Heart left ventricle (tissue), 16 donors: ENCODE measurements at places on chromosomes 5 and 9. TPM values are rescaled to one million over a fixed set of nuclear protein-coding genes. Genes with fewer than 3 reads are reported as not detected.

DNA sequence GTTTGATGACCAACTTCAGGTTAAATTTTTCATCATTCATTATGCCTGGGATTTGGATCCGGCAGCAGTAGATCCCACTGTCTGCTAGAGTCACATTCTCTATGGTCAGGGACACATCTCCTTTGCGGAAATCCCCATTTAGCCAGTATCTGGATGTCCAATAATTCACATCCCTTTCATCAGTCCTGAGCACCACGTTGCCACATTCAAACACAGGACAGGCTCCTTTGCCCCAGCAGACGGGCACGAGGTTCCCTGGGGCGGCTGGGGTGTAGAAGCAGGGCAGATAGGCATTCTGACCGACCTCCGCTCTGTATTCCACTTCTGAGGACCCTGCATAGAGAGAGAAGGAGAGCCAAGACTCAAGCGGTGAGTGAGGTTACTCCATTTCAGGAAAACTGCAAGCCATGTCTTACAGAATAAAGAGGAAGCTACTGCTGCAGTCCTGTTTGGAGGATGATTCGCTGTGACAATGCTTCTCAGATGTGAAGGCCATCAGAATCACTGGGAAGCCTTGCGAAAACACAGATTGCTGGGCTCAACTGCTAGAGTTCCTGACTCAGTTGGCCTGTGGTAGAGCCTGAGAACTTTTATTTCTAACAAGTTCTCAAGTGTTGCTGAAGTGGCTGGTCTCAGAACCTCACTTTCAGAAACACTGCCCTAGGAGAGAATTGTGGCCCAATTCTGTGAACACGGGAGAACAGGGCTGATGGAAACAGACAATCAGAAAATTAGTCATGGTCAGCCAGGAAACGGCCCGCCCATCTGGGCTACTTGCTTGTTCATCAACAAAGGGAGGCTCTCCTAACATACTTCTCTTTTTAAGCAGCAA lies 2.0 kb downstream of the HAVCR2 start:
- DNase-seq: peak; percentile 47
- H3K4me1 ChIP-seq: no peaks in the 10 kb centered on the region
- H3K4me3 ChIP-seq: no peak overlapping the region

- no peak for DNase-seq
- no peaks in the 10 kb centered on the region for H3K4me1 ChIP-seq
- no peak overlapping the region for H3K27ac ChIP-seq
- H3K27me3 ChIP-seq: no peaks in the 10 kb centered on the region
Observed at GRCh38 chr9:12538842-12539579, 154.2 kb upstream of the TYRP1 start.

SCGB3A1 gene
- not detected for total RNA-seq

DNA sequence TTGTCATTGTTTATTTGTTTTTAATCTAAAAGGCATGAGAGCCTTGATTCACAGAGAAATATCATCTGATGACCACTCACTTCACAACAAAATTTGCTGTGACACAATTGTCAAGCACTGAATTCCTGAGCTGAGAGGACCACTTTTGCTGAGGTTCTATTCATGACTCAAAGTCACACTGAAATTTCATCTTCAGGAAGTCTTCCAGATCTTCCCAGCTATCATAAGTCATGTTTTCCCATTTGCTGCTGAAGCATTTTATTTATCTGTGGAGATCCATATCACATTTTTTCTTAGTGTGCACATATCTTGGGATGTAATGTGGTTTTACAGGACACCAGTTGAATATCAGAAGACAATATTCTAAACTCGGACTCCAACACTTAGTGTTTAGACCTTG lies 255.1 kb upstream of the TRIM32 start:
- H3K27ac ChIP-seq: no peak overlapping the region
- H3K4me3 ChIP-seq: no peak overlapping the region
- no peaks in the 10 kb centered on the region for H3K36me3 ChIP-seq
- no peak for DNase-seq
- H3K27me3 ChIP-seq: no peaks in the 10 kb centered on the region

DNA sequence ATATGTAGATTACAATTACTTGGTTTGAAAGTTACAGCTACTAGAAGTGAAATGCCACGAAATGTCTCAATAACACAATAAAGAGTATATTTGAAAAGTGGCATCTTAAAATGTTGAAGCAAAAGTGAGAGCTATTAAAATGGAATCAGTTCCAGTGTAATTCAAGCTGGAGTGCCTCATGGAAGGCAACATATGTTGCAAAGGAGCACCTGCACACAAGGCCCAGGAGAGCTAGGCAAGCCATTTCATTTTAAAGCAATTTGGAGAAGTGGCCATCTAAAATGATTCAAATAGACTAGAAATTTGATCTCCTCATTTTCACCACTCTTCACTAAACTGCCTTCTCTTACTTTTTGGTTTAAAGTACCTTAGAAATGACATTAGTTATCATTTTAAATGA lies 167.8 kb downstream of the GABRB2 start:
- no peaks in the 10 kb centered on the region for H3K27me3 ChIP-seq
- no peak overlapping the region for H3K27ac ChIP-seq
- H3K4me1 ChIP-seq: no peaks in the 10 kb centered on the region
- H3K36me3 ChIP-seq: no peaks in the 10 kb centered on the region
- no peak for DNase-seq

DNA sequence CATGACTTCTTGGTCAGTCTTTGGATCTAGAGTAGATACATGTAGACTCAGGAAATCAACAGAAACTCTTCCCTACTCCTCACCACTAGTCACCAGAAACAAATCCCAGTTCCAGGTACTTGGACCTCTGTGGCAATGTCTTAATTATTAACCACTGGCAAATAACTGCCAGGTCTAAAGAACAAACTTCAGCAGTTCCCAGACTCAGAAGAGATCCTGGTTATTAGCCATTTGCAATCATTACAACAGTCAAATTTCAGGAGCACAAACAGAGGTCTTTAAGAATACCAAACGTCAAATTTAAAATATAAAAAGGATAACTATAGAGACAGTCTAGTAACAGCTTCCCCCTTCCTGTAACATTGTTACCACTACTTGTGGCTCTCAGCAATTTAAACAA lies 10.2 kb downstream of the DIAPH1 start:
- no peak overlapping the region for H3K27ac ChIP-seq
- H3K27me3 ChIP-seq: no peaks in the 10 kb centered on the region
- H3K4me1 ChIP-seq: peaks cover 11% of the 10 kb centered on the region
- H3K36me3 ChIP-seq: no peaks in the 10 kb centered on the region

NDUFS4 gene
- total RNA-seq: 185 TPM

MAP1B gene
- 148 TPM for total RNA-seq

GRCh38 chr5:2721385-2722138 lies 29.9 kb downstream of the IRX2 start:
- DNase-seq: no peak
- H3K36me3 ChIP-seq: no peaks in the 10 kb centered on the region
- no peaks in the 10 kb centered on the region for H3K4me1 ChIP-seq

- H3K27ac ChIP-seq: no peak overlapping the region
- H3K36me3 ChIP-seq: peaks cover 71% of the 10 kb centered on the region
- H3K4me3 ChIP-seq: no peak overlapping the region
- H3K4me1 ChIP-seq: no peaks in the 10 kb centered on the region
- no peaks in the 10 kb centered on the region for H3K27me3 ChIP-seq
Observed at GRCh38 chr9:124897570-124898460, 35.9 kb downstream of the ARPC5L start.

LTC4S gene
- 10.5 TPM for total RNA-seq

DNA sequence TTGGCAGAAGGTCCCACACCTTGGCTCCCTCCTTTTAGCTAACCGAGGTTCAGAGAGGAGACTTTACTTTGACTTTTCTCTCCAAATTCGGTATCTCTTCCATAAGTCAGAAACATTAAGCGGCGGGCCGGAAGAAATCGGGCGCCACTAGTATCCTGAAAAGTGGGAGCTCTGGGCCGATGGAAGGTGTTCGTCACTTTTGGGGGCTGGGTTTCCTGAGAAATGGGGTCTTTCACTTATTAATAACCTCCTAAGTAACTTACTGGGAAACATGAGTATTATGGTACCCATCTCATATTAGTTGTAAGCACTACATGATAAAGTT lies 716 bp downstream of the STX17 start:
- peaks cover 11% of the 10 kb centered on the region for H3K36me3 ChIP-seq
- no peaks in the 10 kb centered on the region for H3K4me1 ChIP-seq
- peak overlapping the region; percentile 100 for H3K4me3 ChIP-seq
- DNase-seq: no peak
- peak overlapping the region; percentile 98 for H3K27ac ChIP-seq
- H3K27me3 ChIP-seq: no peaks in the 10 kb centered on the region

MCIDAS gene
- total RNA-seq: not detected

DNA sequence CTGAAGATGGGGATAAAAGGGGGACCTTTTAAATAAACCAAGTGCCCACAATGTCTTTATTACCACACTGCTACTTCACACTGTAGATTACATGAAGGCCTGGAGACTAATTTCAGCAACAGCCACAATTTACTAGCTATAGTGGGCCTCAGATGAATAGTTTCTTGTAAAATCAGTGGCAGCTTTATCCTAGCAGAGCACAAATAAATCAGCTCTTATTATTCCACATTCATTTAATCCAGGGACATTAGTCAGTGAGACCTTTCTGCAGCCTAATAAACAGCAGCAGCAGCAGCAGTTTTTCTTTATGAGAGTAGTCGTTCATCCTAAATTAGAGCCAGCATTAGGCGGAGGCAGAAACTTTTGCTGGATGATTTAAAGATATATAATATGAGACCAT lies 542.3 kb downstream of the PSAT1 start:
- H3K27me3 ChIP-seq: no peaks in the 10 kb centered on the region
- H3K27ac ChIP-seq: no peak overlapping the region
- H3K36me3 ChIP-seq: no peaks in the 10 kb centered on the region
- H3K4me1 ChIP-seq: no peaks in the 10 kb centered on the region
- no peak overlapping the region for H3K4me3 ChIP-seq

- no peak overlapping the region for H3K4me3 ChIP-seq
- no peak for DNase-seq
- no peaks in the 10 kb centered on the region for H3K4me1 ChIP-seq
- no peaks in the 10 kb centered on the region for H3K36me3 ChIP-seq
- H3K27me3 ChIP-seq: no peaks in the 10 kb centered on the region
Observed at GRCh38 chr5:133653760-133654049, 41.4 kb upstream of the FSTL4 start.

GRCh38 chr5:171840711-171841522 lies 55.3 kb downstream of the SMIM23 start:
- H3K27ac ChIP-seq: no peak overlapping the region
- H3K36me3 ChIP-seq: no peaks in the 10 kb centered on the region
- H3K4me3 ChIP-seq: no peak overlapping the region

GRCh38 chr5:105931881-105932421 lies 1738.8 kb downstream of the EFNA5 start:
- no peaks in the 10 kb centered on the region for H3K36me3 ChIP-seq
- no peak overlapping the region for H3K4me3 ChIP-seq
- DNase-seq: no peak

DNA sequence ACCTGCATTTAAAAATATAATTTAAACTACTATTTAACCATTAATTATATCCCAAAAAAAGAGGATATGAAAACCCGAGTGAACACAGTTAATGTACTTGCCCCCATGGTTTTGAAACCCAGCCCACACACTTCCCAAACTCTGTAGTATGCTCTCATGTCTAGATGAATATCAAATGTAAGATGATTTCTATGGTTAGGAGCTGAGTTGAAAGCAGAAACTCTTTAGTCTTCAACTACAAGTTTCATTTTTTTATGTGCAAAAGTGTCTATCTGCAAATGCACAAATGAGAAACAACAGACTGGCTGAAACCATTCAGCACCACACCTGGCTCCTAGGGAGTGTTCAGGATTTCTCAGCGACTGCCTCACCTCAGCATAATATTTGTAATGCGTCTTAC lies 183.3 kb downstream of the SEMA5A start:
- H3K27ac ChIP-seq: no peak overlapping the region
- no peak overlapping the region for H3K4me3 ChIP-seq
- no peak for DNase-seq
- H3K27me3 ChIP-seq: no peaks in the 10 kb centered on the region

IFNB1 gene
- not detected for total RNA-seq

NOL6 gene
- total RNA-seq: 12.0 TPM

- H3K36me3 ChIP-seq: no peaks in the 10 kb centered on the region
- H3K4me1 ChIP-seq: peaks cover 25% of the 10 kb centered on the region
- no peak overlapping the region for H3K27ac ChIP-seq
- no peak overlapping the region for H3K4me3 ChIP-seq
- no peaks in the 10 kb centered on the region for H3K27me3 ChIP-seq
Observed at GRCh38 chr5:143019614-143020515, 249.7 kb downstream of the ARHGAP26 start.

DNA sequence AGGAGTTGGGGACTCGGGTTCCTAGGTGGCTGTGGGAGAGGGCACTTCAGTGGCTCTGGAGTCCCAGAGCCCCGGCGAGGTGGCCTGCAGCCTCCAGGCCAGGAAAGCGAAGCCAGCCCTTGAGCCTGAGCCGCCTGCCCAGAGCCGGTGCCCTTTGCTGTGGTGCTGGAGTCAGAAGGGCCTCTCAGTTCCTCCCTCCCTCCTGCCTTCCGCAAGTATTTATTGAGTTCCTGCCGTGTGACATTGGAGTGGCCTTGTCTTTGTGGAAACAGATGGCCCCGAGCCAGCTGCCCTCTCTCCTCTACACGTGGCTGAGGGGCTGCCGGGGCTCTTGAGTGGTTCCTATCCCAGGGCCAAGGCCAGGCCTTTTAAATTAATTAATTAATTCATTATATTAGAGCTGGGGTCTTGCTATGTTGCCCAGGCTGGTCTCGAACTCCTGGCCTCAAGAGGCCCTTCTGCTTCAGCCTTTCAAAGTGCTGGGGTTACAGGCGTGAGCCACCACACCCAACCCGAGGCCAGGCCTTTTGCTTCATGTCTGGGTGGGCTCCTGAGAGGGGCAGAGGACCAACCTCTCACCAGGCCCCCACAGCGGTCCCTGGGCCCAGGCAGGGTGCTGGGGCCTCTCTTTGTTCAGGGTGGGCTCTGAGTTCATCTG lies 45.6 kb upstream of the IER5L start:
- H3K4me3 ChIP-seq: no peak overlapping the region
- DNase-seq: peak; percentile 47

GARNL3 gene
- total RNA-seq: 16.5 TPM

- H3K36me3 ChIP-seq: no peaks in the 10 kb centered on the region
- H3K4me1 ChIP-seq: no peaks in the 10 kb centered on the region
- H3K27me3 ChIP-seq: no peaks in the 10 kb centered on the region
- DNase-seq: no peak
Observed at GRCh38 chr5:161095953-161096352, 243.9 kb upstream of the ATP10B start.

- DNase-seq: no peak
- no peak overlapping the region for H3K27ac ChIP-seq
Observed at GRCh38 chr5:179124853-179125788, 64.9 kb downstream of the ZNF354C start.

GRCh38 chr9:114450833-114451706 lies 54.2 kb downstream of the WHRN start:
- H3K4me1 ChIP-seq: no peaks in the 10 kb centered on the region
- no peaks in the 10 kb centered on the region for H3K36me3 ChIP-seq
- no peak for DNase-seq
- no peak overlapping the region for H3K4me3 ChIP-seq
- no peaks in the 10 kb centered on the region for H3K27me3 ChIP-seq
- no peak overlapping the region for H3K27ac ChIP-seq

DNA sequence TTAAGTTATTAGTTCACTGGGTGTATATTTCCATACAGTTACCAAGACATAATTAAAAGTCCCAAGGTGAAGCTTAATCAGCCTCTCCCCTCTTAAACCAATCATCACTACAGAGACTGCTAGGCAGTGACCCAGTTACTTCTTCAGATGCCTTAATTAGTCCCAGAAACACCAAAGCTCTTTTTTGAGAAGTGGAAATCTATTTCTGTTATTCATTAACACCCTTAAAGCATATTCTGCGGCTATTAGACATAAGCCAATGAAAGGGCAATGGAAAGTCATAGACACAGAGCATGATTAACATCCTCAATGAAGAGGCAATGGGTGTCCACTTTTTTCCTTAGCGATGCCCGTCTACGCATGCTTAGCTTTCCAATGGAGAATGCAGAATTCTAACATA lies 48.3 kb upstream of the DNAH5 start:
- H3K4me3 ChIP-seq: no peak overlapping the region
- H3K27me3 ChIP-seq: no peaks in the 10 kb centered on the region
- no peaks in the 10 kb centered on the region for H3K4me1 ChIP-seq
- no peaks in the 10 kb centered on the region for H3K36me3 ChIP-seq
